ENCODE measurements at places on chromosomes 5 and 9.

GRCh38 chr5:33362915-33363314, 77.8 kb upstream of the TARS1 start:
- DNase-seq: no peak

DNA sequence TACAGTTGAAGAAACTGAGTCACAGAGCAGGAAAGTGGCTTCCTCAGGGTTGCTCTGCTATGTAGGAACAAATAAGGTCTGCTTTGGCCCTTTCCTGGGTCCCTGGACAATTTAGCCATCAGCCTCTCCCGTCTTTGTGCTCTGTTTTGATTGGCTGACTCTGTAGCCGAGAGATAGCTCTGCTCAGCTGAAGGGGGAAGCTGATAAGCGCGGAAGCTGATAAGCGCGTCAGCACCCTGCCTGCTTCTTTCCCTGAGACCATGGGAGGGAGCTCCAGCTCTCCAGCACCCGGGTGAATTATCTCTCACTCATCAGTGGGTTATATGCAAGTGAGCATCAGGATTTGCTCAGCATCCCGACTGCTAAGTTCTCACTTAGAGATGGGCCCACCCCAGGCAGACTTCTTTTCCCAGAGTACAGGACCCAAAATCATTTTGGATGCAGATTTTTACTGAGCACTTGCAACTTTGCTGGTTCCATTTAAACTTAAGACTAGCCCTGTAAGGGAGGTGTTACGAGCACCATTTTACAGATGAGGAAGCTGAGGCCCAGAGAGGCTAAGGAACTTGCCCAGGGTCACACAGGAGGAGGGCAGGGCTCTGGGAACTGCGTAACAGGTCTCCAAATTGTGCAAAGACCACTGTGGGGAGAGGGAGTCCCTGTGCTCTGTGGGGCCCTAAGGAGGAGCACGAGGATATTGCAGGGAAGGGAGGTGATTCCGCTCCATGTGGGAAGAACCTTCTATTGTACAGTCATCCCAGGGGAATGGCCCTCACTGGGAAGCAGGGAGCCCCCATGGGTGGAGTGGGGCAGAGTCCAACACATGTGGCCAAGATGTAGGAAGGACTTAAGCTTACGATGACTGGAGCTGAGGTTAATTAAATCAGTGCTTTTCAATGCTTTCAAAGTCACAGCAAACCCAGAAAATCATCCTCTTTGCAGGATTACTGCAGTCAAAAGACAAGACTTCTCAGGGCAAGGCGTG, 83.7 kb upstream of the ORM1 start:
- DNase-seq: no peak

DNA sequence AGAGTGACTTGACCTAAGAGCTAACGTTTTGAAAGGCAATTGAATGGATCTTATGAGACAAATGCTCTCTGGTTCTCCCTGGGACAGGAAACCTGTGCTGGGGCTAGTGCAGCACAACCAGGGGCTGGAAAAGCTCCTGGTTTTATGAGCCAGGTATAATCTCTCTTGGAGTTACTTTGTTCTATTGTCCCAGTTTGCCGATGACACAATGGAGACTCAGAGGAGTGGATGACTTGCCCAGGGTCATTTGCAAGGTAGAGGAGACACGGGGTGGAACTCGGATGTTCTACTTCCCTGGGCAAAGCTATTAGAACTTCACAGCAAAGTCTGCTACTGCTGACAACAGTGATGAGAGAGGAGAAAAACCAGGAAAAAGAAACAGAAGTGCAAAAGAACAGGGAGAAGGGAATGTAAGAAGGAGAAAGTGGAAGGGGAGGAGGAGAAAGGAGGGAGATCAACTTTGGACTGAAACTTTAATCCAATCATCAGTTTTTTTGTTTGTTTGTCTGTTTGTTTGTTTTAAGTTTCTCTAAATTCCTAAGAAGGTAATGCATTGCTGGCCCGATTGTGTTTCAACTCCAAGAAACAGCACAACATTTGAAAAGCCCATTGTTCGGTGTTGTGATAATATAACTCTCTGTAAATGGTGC, 7.4 kb upstream of the GSN start:
- DNase-seq: no peak

GRCh38 chr9:34549407-34549732, 26.6 kb upstream of the ENHO start:
- DNase-seq: no peak

- no peak for DNase-seq
Observed at GRCh38 chr5:73954381-73954780, 328.4 kb downstream of the ARHGEF28 start.

GRCh38 chr9:83034026-83034425, 28.9 kb downstream of the RASEF start:
- DNase-seq: no peak

DNA sequence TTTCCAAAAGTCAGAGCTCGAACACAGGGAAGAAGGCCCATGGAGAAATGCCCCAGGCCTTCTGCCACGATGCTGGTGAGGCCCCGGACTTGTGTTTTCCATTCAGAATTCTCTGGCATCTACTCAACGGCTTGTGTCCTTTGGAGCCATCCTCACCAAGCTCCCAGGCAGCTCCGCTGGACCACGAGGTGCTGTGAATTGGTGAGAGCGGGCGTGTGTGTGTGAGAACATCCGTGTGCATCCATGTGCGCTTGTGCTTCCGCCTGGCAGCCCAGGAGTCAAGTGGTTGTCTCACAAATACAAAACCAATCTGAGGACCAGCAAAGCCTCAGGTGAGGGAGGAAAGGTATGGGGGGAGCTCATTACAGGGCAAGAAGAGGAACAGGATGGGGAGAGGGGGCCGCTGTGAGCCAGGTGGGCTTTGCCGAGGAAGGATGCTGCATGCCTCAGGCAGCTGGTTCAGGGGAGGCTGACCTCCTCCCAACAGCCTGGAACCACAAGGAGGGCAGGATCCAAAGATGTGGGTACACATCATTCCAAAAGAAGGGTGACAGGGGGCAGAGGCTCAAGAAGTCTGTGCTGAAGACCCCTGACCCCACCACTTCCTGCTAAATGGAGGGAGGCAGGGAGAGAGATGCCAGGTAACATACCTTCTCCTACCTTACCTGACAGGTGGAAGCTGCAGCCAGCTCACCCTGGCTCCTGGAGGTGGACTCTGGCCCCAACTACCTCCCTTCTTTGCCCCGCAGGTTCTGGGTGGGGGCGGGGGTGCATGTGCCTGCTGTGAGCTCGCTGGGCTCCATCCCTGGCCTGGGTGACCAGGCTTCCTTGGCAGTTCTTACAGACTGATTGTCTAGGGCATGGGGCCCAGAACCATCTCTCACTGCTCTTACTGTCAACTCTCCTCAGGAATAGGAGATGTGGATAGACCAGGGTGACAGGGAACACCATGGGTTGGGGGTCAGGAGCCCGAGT, 196.3 kb downstream of the PAX5 start:
- no peak for DNase-seq

GRCh38 chr9:6640268-6641051, 5.1 kb downstream of the GLDC start:
- DNase-seq: no peak

GRCh38 chr9:95450171-95451064, 66.4 kb downstream of the PTCH1 start:
- peak; percentile 46 for DNase-seq

GRCh38 chr5:105677291-105677690, 1993.4 kb downstream of the EFNA5 start:
- DNase-seq: no peak

- no peak for DNase-seq
Observed at GRCh38 chr5:943201-943917, 50.7 kb downstream of the TRIP13 start.

GRCh38 chr5:150215979-150216944, 26.4 kb downstream of the SLC6A7 start:
- no peak for DNase-seq

DNA sequence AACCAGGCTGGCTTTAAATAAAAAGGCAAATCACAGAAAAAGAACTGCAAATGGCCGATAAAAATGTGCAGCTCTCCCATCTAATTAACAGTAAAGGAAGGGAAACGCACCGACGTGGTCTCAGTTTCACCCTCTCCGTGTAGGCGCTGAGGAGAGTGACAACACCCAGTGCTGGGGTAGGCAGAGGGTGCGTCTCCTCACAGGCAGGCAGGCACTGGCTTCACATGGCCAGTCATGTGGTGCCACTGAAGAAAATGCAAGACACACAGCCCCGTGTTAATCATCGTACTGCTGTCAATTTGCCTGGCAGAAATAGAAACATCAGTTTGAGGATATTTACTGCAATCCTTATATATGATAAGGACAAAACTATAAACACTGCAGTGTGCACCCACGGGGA, 178.4 kb downstream of the FANCC start:
- DNase-seq: no peak

DNA sequence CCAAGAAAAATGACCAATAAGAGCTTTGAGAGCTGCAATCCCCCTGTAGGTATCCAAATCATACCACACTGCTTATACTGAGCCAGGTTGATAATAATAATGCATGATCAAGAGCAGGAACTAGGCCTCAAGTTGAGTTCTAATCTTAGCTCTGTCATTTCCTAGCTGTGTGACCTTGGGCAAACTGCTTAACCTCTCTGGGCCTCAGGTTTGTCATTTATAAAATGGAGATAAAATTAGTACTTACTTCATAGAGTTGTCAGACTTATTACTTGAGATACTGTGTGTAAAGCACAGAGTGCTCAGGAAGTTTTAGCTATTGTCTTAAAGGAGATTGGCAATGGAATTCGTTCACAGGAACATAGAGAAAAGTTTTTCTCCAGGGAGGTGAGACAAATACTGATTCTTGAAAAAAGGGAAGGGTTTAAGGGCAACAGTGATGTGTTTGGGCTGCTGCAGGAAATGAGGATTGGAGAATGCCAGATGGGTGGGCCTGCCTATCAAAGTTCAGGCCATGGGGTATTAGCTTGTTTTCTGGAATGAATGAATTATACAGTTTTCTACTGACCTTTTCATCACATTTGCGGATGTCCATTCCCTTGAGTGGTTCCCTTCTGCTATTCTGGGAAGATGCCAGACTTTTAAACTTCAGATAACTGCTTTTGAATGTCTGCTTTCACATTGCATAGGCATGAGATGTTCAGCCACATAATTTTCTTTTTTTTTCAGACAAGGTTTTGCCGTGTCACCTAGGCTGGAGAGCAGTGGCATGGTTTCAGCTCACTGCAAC, 10.2 kb upstream of the ATP6V0E1 start:
- DNase-seq: no peak

- peak; percentile 78 for DNase-seq
Observed at GRCh38 chr5:43041669-43042175, 1.6 kb upstream of the ANXA2R start.

DNA sequence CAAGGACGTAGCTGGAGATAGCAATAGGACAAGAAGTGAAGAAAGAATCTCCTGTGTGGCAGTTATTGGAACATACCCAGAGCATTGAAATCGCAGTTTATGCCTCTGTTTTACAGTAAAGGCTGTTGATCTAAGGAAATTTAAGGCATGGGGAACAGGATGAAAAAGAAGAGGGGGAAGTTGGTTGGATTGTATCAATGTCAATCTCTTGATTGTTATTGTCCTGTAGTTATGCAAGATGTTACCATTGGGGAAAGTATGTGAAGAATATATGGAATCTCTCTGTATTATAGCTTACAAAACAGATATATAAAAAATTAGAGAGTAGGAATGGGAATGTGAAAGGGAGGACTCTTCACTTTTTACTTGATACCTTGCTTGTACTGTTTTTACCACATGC, 195.6 kb upstream of the NREP start:
- no peak for DNase-seq

- DNase-seq: peak; percentile 38
Observed at GRCh38 chr5:57174890-57175510, 1.1 kb downstream of the GPBP1 start.

DNA sequence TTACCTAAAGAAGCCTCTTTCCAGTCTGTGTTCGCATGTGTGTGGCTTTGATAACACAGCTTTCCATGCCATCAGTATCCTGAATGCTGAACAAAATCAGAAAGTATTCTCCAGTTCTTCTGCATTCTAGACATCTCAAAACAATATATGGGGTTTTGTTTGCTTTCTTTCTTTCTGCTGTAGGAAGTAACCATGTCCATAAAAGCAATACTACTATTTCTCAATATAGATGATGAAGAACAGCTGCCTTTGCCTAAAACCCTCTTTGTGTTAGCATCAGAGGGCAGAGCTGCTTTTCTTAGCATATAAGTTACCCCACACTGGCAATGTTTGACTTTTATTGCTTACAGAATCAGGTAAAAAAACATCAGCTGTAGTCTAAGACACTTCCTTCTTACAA, 963.6 kb downstream of the CDH12 start:
- DNase-seq: no peak

DNA sequence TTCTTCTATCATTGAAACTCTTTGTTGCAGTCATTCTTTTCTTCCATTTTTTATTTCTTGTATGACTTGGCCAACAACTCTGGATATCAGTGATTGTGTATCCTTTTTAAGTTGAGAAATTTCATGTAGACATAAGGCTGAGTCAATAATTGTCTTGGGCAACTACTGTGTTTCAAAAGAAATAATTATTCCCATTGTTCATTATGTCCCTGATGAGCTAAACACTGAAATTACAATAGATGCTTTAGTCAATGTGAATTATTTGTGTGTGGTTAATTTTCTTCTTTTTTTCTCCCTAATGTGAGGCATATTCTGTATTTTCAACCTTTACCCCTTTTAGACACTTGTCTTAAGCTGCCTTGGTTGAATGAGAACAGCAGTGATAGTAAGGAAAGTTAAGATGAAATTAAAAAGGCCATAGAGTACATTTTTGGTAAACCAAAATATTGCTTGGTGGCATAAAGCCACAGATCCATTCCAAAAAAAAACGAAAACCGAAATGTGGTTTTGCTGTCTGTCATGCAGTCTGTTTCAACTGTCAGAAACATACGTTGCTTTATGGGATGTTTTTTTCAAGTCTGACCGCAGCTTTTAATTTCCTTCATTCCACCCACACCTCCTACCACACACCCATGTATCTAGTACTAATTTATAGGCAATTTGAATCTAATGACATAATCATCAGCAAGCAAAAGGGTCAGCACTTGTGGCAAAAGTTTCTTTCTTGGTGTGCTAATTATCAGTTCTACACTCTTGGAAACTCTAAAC, 21.1 kb downstream of the TLE4 start:
- DNase-seq: peak; percentile 50

DNA sequence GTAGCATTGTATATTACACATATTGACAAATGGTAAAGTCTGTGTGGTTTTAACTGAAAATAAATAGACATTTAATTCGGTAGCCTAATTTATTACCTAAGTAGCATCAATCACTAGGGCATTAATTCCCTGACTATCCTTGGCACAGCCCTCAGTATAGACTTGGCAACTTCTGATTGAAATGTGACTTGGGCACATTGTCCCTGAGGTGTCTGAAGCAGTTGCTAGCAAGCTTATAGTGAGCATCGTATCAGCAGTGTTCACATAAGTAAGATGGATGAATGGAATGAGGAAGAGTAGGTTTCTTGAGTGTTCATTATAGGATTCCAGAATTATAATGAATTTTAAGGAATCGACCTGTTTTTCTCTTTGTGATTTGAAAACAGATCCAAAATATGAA, 16.1 kb downstream of the LURAP1L start:
- DNase-seq: no peak

GRCh38 chr9:121153642-121154041, 48.0 kb downstream of the RAB14 start:
- no peak for DNase-seq

DNA sequence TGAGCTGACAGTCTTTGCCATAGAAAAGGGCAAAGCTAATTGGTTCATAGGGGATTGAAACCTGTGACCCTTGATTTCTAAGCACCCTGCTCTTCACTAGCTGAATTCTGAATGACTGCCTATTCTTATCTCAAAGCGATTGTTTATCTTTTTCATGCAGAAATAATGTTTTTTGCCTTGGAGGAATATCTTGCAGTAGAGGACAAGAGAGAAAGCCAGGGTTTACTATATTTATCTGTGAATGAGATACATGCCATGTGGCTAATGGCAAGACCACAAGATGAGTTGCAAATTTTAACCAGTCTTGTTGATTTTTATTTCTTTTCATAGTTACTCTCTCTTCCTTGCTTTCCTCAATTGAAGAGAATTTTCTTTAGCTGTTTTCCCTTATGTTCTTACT, 185.0 kb downstream of the CNTLN start:
- no peak for DNase-seq
